NCI-H1105 (cell line): ENCODE measurements at places on chromosomes 3 and 15.

- DNase-seq, result no peak
Observed at GRCh38 chr15:89851673-89852341, 37.2 kb upstream of the ANPEP start.

DNA sequence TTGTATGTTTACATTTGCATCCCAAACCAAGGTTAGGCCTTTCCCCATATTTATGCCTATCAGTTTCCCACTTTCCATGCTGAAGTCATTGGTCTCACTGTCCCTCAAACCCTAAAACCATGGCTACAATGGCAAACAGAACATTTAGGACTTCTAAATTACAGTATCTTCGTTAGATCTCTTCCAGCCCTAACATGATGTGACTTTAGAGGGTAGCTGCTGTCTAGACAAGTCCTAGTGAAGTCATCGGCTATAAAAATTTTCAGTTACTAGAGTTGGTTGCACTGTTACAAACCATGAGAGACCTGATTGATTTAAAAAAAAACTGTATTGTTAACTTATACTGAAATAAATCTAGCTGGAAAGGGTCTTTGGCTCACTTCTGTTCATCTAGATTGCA is 54.6 kb downstream of the TM4SF4 start:
- DNase-seq, result no peak

- DNase-seq, result no peak
Observed at GRCh38 chr3:182349951-182350517, 443.3 kb upstream of the ATP11B start.

- no peak for DNase-seq
Observed at GRCh38 chr3:52099001-52099401, 42.6 kb upstream of the DUSP7 start.

- no peak for DNase-seq
Observed at GRCh38 chr3:88221726-88222125, 72.0 kb downstream of the C3orf38 start.

- no peak for DNase-seq
Observed at GRCh38 chr3:177681852-177682251, 484.6 kb upstream of the TBL1XR1 start.

- DNase-seq, result no peak
Observed at GRCh38 chr3:9214599-9214998, 34.8 kb downstream of the SRGAP3 start.

DNA sequence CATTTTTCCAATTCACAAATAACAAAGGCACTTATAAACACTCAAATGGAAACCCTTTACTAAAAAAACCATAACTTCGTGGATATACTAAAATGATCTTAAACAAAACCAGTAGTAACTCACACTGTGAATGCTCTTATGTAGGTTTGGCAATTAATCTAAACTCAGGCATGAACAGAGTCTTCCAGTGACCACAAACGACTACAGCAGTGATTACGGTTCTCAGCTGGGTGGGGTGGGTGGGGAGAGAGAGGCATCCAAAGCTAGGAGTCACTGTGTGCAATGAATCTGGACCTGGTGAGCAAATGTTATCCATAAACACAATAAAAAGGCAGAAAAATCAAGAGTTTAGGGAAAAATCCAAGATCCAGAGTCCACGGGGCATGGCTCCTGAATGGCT is 21.3 kb downstream of the SLC12A8 start:
- no peak for DNase-seq

DNA sequence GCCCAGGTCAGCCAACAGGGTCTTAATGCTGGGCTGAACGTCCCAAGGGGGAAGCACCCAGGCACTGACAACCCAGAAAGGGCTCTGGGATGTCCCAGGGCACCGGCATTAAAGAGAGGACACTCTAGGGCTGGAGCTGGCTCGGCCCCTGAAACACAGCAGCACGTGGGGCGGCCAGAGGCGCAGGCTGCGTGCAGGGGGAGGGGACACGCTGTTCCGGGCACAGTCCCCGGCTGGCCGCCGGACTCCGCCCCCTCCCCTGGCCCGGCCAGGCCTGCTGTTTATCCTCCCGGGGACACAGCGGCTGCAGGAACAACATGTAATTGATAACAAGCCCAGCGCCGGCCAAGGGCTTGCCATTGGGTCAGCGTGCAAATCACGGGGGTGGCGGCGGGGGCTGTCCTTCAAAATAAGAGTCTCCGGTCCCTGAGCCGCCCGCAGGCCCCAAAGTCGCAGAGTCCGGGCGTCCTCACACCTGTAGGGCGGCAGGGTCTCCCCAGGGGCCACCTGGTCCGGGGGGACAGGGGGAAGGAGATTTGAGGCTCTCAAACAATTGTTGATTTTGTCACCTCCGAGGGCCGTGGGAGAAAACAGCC is 1.3 kb downstream of the KLF15 start:
- DNase-seq, result peak; percentile 49

GRCh38 chr3:50169858-50170257 is 14.7 kb downstream of the SEMA3F start:
- no peak for DNase-seq

DNA sequence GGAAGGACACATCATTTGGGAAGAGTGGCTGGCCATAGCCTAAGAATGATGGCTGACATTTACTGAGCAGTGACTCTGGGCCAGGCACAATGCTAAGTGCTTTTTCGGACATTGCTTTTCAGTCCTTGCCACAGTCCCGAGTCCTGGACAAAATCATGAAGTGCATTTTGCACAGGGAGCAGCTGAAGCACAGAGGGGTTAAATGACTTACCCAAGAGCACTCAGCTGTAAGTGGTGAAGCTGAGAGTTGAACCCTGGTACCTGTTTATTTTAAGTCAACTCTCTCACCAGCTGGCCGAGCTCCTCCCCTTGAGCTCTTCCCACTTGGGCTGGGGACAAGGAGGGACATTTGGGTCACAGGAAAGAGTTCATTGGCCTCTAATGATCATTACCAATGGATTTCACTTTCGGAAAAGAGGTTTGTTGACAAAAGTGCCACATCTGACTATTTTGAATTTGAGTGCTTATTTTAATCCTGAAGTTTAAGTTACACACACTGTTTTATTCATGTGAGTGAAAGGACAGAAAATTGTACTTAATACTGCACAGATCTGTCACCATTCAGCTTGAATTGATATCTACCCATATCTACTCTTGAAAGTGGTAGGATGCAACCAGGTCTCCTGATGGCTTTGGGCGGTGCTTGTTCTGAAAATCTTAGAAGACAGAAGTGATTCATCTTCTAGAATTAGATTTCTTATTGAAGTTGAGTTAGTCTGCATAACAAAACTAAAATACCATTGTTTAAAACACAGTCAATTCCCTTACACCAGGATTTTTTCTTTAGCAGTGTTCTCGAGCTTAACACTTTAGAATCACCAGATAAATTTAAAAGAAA is 368.7 kb upstream of the PROK2 start:
- DNase-seq, result no peak

DNA sequence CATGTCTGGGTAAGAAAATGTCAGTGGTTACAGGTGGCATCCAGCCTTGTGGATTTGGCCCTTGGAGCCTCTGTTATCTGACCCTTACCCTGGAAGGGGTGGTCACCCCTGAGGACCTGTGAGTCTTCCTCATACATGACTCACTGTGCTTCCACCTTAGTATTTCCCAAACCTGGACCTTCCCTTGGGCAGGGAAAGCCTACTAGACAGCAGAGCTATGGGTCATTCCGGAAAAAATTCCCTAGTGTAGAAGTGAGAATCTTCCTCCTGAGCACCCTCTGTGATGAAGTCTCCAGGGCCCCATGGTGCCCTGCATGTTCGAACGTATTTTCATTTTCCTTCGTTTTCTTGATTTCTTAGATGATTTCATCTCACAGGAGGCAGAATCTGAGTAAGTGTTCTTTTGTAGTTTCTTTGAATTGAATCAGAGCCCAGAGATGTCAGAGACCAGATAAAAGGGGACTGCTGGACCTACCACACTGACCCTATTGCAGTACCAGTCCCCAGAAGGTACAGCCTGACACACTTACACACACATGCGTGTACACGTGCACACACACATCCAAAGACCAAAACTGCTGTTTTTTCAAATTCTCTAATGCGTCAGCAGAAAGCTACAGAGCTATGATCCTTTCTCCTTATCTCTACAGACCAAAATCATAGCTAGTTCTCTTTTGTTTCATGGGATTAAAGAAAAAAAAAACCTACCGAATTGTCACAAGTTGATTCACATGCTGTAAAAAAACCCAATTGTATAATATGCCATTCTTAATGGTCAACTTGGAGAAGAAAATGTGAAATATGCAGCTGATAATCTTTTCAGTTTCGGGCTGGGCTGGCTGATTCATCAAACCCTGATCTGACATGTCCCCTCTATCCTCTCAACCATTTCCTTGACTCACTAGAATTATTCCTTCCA is 50.5 kb upstream of the ARHGEF3 start:
- DNase-seq, result no peak

GRCh38 chr3:187166750-187167149 is 27.5 kb upstream of the RPL39L start:
- DNase-seq, result no peak

- DNase-seq, result no peak
Observed at GRCh38 chr15:80061582-80061981, 2.1 kb downstream of the ZFAND6 start.

DNA sequence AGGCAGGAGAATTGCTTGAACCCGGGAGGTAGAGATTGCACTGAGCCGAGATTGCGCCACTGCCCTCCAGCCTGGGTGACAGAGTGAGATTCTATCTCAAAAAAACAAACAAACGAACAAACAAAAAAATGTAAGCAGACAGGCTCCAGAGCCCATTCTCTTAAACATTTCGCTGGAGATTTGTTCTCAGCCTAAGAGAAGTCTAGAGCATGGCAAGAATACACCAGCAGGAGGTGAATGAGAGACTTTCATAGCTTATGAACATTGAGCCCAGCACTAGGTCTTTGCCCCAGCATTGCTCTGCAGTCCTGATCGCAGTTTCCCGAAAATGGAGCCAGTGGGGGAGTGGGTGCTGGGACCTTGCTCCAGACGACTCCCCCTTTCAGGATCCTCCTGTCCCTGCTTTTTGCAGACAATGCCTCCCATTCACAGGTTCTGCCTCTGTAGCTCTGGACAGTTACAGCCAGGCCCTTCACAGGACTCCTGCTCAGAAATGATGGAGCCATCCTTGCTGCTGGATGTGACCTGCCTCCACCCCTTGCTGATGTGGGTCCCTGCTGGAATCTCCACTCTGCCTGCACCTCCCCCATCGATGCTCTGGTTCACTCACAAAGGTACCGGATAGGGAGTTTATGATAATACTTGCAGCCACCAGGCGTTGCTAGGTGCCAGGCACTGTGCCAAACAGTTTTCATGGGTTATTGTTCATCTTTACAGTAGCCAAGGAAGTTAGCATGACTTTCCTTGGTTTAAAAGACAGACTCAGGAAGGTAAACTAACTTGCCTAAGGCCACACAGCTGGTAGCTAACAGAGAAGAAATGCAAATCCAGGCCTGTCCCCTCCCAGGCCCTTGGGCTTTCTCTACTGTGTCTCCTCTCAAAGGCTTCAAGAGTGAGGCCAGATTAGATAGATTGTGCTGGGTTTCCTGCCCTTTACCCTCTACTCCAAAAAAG is 329.7 kb upstream of the TLE3 start:
- DNase-seq, result no peak

- no peak for DNase-seq
Observed at GRCh38 chr3:185549651-185550111, 2.7 kb downstream of the LIPH start.

DNA sequence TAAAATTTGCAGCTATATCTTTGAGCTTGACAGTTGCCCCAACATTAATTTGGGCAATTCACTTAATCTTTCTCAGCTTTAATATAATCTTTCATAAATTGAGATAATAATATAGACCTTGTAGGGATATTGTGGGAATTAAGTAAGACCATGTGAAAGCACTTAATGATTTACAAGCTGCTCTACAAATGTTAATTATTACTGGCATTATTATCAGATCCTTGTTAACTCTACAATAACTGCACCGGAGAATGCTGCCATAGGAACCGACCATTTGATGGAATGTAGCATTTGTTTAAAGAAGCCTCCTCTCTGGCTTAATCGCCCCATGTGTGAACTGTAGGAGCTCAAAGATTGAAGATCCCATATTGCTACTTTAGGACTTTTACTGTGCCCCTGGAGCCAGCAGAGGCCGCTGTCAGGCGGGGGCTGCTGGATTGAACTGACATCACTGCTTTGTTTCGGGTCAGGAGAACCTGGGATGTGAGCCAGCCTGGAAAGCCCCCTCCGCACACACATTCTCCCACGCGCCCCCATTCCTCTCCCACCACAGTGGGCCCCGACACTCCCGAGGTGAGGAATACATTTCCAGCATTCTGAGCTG is 154.2 kb upstream of the TNIK start:
- DNase-seq, result no peak

GRCh38 chr15:100471933-100472332 is 56.8 kb downstream of the CERS3 start:
- DNase-seq, result no peak

GRCh38 chr15:23687143-23687470 is at the start of gene NDN:
Gene NDN, minus strand, starts transcription at chr15:23687305. Its CDS starts 88 bp downstream, at chr15:23687217.
- no peak for DNase-seq

DNA sequence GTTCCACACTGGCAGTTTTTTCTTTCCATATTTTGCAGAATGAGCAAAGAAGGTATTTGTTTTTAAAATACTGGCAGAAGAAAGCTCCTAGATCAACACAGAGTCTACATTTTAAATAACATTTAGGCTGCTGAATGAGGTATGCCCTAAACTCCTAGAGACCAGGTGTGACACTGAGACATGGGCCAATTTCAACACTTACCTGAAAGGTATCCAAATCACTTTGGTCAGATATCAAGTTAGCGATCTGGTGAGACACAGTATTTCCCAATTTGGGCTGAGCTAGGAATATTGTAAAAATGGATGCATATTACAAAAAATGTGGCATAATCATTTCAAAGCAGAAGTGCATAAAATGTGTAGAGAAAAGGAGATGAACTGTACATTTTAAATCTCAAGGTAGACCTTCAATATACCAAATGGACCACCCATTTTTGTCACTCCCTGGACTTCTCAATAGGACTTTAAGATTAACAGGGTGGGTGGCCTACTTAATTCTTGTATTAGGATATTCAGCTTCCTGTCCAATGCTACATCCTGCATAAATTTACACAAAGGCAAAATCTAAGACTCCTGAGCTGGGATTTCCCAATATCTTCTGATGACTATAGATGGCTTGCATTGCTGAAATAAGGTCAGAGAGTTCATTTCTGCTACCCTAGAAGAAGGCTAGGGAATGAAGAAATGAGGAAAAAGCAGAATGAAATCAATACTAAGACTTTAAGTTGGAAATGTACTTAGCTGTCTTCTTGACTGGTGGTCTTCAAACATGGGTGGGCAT is 487.8 kb downstream of the FOXP1 start:
- no peak for DNase-seq

- no peak for DNase-seq
Observed at GRCh38 chr15:39924437-39924836, 4.4 kb upstream of the GPR176 start.

GRCh38 chr3:141421639-141422319 is 53.5 kb downstream of the ZBTB38 start:
- no peak for DNase-seq

DNA sequence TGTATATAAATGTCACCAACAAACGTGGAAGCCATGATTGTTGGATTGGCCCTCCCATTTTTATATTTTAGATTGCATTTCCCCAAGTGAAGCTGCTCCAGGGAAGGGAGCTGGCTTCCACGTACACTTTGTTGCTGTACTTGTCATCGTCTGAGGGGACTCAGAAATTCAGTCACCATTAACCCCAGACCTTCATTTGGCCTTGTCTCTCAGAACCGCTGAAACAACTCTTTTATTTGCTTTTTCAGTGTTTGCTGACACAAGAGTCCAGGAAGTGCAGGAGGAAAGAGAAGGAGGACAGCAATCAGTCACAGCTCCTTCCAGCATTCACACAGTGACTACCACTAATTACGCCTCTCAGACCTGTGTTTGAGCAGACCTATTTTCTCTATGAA is 276.5 kb downstream of the TBL1XR1 start:
- peak; percentile 82 for DNase-seq

GRCh38 chr15:42511007-42511391 is 15.6 kb downstream of the SNAP23 start:
- no peak for DNase-seq
